Stimulated activated CD4-positive, alpha-beta T cell treated with anti-CD3 and anti-CD28 coated beads, Interleukin-4, amount 100 ng/mL, for 48 hours (primary cell): ENCODE measurements at places on chromosomes 2 and 18.

DNA sequence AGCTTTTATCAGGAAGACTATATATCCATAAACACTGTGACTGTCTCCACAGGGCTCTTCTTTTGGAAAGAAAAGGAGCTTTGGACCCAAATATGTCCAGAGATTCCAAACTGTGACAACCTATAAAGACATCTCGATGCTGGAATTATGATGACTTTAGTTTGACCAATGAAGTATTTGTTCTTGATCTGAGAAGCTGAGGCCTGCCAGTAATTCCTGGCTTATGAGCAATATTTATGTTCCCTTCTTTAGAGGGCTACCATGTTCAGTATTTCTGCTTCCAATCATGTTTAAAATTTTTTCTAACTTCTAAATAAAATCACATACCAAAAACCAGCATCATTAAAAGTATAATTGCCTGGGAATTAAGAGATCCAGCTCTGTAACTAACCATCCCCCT is 41.1 kb downstream of the FEZ2 start:
- no peak for DNase-seq

DNA sequence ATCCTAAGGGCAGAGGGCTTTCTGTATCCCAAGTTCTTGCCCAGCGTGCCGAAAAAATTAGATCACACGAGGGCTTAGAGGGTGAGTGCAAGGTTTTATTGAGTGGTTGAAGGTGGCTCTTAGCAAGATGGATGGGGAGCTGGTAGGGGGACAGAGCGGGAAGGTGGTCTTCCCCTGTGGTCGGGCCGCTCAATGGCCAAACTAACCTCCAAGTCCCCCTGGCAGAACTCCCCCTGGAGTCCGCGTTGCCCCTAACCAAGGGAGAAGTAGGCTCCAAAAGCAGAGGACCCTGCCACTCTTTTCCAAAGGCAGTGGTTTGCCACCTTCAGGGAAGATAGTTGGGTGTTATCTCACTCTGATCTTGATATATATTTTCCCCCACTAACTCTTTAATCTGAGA is 63.4 kb downstream of the LYPD1 start:
- no peak for DNase-seq

DNA sequence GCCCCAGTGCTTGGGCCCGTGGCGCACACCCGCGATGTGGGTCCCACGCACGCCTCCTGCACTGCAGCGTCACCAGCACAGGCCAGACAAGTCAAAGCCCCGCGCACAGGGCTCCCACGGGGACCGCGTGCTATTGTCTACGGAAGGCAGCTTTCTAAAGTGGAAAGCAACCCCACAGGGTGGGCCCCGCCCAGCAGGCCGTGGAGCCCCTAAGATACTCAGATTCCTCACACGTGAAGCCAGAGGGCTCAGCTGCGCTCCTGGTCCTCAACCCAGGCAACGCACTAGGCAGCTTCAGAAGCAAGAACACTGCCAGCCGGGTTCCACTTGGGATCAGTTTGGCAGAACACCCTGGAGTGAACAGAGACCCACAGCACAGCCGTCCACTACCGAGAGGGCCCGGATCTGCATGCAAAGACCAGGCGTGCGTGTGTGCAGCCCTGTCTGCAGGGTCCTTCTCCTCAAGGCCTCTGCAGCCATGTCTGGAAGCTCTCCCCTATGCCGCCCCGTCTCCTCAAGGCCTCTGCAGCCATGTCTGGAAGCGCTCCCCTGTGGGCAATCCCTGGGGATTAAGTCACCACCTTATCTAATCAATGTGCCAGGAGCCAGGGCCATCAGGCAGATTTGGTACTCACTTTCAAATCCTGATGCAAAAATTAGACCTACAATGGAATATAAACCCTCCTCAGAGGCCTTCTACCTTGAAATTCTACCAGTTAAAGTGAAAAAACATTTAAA is 231.3 kb downstream of the HDAC4 start:
- no peak for DNase-seq

DNA sequence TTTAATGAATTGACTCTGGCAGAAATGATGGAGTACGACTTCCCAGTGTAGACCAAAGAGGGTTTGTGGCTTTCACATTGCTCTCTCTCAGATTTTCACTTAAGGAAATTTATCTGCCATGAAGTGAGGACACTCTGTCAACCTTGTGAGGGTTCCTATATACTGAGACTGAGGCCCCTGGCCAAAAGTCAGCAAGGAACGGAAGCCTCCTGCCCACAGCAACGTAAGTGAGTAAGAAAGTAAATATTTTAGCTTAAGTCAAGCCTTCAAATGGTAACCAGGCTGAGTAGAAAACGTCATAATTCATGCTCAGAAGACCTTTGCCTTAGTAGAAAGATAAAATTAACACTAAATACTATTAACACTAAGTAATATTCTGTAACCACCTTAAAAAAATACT is 1080.5 kb upstream of the ACVR2A start:
- DNase-seq: no peak

DNA sequence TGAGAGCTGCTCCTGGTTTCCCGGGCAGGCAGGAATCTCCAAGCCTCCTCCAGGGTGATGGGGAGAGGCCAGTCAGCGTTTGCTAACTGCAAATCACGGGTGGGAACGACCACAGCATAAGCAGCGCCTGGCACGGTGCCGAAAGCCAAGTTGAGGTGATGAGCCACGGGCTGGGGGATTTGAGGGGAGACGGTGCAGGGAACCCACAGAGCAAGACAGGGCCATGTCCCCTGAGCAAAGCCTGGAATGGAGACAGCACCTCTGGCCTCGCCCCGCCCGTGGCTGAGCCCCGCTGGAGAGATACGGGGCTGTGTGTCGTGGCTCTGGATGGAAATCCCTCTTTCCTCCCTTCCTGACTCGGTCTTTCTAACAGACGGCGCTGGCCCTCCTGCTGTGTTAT is 31.5 kb upstream of the TMEM18 start:
- no peak for DNase-seq

DNA sequence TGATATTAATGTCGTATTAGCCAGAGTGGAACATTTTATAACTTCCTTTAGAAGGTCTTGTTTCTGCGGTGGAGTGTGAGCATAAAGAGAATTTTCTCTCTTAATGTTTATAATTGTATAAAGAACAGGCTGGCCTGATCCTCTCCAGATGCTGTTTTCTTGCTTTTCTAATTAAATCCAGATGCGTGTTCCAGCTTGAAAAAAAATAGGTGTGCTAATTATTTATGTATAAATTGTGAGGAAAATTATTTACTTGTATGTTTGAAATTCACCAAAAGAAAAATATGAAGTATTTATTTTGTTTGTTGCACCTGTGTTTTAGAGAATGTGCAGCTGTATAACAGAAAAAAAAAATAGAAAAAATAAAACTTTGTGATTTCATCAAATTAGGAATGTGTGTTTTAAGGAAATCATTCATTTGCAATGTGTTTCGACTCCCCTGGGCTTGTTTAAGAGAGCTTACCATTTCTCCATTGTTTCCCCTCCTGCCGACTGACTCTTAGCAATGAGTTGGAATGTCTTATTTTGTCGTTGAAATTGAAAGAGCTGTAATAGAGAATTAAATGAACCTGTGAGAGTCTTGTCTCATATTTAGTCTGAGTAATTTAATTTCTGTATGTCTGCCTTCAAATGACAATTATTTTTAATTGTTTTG is 220.1 kb upstream of the NXPH2 start:
- no peak for DNase-seq

DNA sequence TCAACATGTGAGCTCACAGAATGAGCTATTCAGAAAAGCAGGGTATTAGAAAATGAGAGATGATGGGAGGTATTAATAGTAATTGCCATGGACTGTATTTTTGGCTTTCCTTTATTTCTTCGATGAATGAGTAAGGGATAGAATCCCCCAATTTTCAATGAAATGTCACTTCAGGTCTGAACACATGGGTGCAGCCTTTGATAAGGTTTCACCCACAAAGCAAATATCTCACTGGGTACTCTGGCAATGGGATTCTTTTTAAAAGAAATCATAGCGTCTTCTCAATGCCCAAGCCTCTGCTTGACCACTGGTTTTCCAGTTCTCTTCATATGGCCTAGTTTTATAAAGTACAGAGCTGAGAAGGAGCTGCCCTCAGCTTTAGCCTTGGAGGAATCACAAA is 610.5 kb upstream of the FANCL start:
- DNase-seq: no peak

DNA sequence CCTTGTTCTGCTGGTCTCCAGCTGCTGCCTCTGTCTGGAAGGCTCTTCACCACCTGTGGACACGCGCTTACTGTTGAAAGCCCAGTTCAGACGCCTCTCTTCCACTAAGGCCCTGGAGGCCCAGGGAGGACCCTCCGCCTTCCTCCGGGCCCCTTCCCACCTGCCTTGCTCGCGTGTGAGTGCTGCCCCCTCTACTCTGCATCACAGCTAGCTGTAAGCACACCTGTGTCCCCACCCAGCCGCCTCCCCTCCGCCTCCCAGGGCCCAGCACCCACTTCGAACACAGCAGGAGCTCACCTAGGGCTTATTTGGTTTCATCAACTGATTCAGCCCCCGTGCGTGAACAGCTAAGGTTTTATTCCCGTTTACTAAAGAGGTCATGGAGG is 49.7 kb downstream of the KCNF1 start:
- no peak for DNase-seq

DNA sequence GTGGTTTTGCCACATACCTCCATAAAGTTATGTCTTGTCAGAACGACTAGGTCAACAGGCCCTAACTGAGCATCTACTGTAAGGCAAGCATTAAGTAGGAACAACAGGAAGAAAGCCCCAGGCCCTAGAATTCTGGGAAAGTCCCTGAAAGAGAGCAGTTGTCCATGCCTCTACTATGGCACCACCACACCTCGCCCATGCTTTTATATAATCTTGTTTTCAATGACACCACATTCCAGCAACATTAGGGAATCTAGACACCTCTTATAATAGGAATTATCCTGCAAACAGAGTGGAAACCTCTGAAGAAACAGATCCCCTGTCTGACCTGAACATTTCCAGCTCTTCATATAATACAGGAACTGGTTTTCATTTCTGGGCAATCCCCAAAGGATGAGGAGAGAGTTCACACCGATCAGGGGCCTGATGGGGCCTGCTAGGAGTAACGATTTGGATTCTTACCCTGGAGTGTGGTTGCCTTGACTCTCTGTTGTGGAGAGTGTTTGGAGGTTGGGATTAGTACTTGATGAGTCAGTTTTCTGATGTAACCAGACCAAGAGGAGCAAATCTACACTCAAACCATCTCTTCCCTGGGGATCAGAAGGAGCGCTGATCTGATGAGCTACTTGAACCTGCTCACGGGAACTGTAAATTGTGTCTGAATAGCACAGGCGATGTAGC is 31.9 kb upstream of the CEP68 start:
- no peak for DNase-seq

- no peak for DNase-seq
Measured at GRCh38 chr2:205714058-205714776, 31.9 kb downstream of the NRP2 start.

DNA sequence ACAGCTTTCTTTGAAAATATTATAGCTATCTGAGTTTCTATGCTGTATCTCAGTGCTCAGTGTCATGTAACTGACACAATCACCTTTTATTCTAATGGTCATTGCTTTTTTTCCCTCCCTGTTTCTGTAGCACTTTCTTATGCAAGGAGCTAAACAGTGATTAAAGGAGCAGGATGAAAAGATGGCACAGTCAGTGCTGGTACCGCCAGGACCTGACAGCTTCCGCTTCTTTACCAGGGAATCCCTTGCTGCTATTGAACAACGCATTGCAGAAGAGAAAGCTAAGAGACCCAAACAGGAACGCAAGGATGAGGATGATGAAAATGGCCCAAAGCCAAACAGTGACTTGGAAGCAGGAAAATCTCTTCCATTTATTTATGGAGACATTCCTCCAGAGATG is 56.4 kb downstream of the SCN2A start:
- DNase-seq: no peak

- no peak for DNase-seq
Measured at GRCh38 chr2:231612109-231612455, 19.4 kb downstream of the TEX44 start.

- no peak for DNase-seq
Measured at GRCh38 chr18:13835202-13835601, 11.3 kb downstream of the MC5R start.

DNA sequence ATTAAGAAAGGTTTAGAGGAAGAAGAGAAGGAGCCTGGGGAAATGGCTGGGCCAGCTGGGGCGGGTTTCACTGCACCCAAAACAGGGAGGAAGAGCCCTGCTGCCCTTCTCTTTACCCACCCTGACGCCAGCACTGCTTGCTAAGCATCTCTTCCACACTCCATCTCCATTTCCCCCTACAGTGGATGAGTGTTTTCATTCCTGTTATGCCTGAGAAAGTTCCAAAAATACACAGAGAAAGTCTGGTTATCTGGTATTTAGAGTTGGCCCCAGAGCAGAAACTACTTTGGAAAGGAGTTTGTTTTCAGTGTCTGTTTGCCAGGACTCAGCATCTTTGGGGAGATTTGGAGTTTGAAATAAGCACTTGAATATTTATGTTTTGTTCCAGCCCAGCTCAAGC is 451.0 kb downstream of the SLC4A3 start:
- no peak for DNase-seq

- no peak for DNase-seq
Measured at GRCh38 chr2:86021396-86022378, 84.0 kb downstream of the POLR1A start.

GRCh38 chr2:218294430-218295022 is 2.2 kb upstream of the TMBIM1 start:
- DNase-seq: no peak

DNA sequence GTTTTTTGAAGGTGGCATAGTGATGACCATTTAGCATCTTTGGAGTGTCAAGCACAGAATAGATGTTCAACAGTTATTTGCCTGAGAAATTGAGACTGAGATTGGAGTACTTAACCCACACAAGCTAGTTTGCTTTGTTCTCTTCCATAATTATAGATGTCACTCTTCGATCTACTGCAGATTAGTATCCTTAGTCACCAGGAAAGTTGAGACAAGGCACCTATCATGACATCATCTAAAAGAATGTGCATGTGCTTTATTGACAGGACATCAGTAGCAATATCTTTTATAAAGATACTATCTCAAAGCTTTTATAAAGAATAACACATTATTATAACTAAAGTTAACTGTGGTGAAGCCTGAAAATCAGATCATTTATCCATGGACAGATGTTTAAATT is 6.4 kb downstream of the VRK2 start:
- no peak for DNase-seq

DNA sequence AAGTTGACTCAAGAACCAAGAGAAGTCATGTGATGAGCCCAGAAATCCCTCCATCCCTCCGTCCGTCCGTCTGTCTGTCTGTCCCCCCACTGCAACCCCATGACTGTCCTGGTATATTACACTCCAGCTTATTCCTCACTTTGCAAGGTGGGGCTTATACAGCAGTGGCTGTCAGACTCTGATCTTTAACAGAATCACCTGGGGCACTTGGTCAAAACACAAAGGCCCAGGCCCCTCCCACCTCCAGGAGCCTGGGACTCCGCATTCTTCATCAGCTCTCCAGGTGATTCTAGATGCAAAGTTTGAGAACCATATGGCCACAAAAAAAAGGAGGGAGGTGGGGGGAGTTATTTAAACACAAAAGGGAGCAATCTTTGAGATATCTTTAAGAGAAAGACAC is 61.4 kb downstream of the MYO5B start:
- no peak for DNase-seq

DNA sequence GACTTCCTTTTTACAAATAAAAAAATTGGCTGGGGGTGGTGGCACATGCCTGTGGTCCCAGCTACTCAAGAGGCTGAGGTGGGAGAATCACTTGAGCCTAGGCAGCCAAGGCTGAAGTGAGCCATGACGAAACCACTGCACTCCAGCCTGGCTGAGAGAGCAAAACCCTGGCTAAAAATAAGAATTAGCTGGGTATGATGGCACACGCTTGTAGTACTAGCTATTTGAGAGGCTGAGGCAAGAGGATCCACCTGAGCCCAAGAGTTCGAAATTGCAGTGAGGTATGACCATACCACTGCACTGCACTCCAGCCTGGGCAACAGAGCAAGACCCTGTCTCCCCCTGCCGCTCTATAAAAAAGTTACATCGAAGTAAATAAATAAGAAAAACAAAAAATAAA is 33.7 kb downstream of the GFPT1 start:
- DNase-seq: no peak
